ENCODE measurements at places on chromosomes 16 and 17.

DNA sequence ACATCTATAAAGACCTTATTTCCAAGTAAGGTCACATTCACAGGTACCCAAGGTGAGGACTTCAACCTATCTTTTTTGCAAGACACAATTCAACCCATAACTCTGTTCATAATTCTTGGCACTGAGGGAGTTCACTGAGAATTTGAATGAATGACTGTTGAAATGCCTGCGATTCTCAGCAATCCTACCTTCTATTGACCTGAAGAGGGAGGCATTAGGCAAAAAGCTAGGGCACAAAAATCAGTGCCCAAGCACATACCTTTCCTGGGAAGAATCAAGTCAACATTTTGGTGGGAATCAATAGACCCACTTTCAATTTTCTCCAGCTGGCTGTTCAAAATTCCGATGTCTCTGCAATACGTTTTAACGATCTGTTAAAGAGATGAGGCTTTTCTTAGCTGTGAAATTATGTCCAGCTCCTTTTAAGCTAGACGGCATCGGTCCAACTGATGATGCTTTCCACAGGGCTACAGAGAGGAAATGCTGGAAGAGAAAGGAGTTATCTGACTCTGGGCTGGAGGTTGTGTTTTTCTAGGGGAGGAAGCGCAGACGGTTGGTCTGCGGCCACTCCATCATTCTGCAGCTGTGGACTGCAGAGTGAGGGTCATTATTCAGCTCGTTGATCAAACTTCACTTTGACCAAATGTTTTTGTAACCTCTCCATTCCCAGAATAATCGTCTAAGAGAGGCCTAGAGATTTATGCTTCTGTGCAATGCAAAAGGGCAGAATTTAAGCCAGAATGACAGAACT, 25.2 kb downstream of the BCO1 start:
- DNase-seq: no peak

- DNase-seq: no peak
Observed at GRCh38 chr17:69060822-69061221, at the start of gene ABCA9. TSS of gene ABCA9 (minus strand) at chr17:69060927. CDS start at chr17:69051126, 9,801 bp downstream.

DNA sequence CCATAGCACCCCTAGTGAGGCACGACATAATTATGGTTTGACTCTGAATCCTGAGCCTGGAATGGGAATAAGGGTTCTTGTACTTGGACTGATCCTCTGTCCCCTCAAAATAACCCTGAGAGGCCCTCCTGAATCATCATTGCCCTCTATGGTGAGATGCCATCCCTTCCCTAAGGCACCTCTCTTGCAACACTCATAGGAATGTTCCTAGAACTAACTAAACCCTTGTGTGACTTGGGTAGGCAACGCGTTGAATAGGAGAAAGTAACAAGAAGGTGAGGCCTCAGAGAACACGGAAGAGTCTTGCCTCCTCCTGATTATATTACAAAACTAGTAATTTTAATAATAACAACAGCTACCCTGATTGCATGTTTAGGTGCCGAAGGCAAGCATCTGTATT, 189.1 kb upstream of the ANKFN1 start:
- no peak for DNase-seq

DNA sequence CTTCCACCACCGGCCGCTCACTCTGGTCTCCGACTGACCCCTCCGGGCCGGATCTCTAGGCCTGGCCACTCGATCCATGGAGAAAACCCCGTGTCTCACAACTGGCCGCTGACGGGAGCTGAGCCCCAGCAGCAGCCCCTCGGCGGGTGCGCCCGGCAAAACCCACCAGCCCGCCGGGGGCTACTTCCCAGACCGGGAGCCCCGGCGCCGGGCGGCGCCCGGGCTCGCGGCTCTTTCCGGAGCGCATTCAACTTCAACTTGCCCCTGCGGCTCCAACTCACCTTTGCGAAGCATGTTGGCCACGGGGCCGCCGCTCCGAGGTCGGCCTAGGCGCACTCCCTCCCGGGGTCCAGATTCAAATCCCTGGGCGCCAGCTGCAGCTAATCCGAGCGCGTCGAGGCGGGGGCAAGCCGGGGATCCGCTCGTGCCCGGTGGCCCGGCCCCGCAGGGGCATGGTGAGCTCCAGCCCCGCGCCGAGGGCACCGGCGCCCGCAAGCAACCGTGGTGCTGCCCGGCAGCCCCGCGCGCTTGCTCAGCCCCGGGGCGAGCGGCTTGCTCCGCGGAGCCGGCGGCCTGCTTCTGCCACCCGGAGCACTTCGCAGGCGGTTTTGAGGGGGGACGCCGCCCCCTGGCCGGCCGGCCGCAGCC, 438 bp downstream of the RTN4RL1 start:
- no peak for DNase-seq

GRCh38 chr17:16569358-16569712, 331 bp upstream of the ZNF287 start:
- DNase-seq: no peak

DNA sequence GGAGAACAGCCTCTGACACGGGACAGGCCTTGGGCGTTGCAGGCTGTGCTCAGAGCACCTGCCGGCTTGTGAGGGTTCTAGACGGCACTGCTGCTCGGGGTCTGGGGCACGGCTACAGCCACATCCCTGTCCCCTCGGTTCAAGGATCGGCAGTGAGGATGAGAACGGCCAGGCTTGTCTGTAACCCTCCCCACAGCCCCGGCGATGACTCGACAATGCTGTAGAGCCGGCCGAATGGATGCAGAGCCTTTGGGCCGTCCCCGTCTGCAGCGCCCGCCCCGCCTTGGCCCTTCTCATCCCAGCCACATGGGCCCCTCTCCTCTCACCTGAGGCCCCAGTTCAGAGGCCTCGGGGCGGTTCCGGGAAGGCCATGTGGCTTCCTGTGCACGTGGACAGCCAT, 49.0 kb upstream of the METRNL start:
- DNase-seq: no peak

GRCh38 chr16:11200592-11200991, 55.4 kb downstream of the SOCS1 start:
- no peak for DNase-seq

DNA sequence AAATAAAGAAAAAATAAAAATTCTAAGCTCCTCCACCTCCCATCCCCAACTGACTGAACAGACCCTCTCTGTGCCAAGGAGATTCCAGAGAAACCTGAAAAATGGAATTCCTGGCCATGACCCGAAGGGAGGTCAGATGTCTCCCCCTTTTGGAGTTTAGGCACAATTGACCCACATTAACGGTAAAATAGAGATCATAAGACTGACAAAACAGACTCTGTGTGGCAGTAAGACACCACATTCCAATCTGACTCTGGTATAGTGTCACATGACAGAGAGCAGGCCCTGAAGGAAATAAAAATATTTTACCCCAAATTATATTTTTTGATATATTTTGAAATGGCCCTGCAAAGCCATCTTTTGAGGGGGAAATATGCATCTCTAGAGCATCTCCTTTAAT, 115.1 kb upstream of the ZKSCAN2 start:
- DNase-seq: no peak

DNA sequence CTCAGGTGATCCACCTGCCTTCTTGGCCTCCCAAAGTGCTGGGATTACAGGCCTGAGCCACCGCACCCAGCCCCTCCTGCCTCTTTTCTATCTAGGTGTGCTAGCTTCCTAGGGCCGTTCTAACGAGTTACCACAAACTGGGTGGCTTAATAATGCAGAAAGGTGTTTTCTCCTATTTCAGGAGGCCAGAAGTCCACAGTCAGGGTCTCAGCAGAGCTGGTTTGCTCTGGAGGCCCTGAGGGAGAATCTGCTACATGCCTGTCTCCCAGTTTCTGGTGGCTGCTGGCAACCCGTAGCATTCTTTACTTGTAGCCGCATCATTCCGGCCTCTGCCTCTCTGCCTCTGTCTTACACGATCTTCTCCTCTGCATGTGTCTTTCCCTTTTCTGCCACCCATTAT, 89.2 kb downstream of the NTN1 start:
- no peak for DNase-seq

DNA sequence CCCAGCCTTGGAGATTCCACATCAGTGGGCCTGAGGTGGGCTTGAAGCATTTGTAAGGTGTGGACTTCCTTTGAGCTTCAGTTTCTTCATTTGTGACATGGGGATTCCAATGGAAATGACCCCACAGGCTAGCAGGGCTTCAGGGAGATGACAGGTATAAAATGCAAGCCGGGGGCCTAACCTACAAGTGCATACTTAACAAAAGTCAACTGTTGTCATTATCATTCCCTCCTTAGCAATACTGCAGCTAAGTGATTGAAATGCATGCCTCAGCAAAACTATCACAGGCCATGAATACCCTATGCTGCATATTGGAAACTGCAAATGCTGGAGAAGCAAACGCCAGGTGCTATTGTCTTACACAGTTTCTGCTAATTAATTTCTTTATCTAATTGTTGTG, 19.8 kb downstream of the CCL4 start:
- DNase-seq: no peak

DNA sequence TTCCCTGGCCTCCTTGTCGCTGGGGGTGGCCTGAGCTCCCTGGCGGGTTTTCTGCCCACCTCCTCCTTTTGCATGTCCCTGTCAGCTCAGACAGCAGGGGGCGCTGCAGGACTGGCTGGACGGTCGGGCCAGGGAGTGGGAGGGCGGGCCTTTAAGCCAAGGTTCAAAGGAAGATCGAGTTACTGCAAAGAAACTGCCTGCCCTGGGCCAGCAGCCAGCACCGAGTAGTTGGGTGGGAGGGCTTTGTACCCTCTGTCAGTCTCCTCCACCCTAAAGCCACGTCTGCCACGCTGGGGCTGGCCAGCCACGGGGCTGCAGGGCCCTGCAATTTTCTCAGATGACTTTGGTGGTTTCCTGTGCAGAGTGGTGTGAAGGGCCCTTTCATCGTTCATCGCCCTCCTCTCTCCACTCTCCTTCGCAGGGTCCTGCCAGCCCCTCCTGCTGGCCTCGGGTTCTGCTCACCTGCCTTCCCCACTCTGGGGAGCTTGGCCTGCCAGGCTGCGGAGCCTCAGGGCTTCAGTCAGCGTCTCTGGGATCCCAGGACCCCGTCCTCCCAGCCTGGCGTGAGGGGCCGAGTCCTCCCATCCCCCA, 12.3 kb downstream of the GPR142 start:
- peak; percentile 92 for DNase-seq

- peak; percentile 80 for DNase-seq
Observed at GRCh38 chr16:30535777-30536190, 1.1 kb upstream of the ZNF747 start.

- DNase-seq: no peak
Observed at GRCh38 chr16:22130528-22130927, 31.8 kb upstream of the SDR42E2 start.

DNA sequence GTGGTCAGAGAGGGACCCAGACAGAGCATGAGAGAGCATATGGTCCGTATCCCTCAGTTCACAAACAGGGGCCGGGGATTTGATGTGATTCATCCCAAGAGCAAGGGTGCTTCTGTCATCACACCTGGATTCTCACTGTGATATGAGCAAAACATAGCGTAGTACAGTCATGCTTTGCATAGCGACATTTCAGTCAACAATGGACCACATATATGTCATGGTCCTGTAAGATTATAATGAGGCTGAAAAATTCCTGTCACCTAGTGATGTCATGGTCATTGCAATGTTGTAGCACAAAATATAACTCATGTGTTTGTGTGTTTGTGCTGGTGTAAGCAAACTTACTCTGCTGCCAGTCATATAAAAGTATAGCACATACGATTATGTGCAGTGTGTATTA, 207.4 kb upstream of the CDH13 start:
- DNase-seq: no peak

DNA sequence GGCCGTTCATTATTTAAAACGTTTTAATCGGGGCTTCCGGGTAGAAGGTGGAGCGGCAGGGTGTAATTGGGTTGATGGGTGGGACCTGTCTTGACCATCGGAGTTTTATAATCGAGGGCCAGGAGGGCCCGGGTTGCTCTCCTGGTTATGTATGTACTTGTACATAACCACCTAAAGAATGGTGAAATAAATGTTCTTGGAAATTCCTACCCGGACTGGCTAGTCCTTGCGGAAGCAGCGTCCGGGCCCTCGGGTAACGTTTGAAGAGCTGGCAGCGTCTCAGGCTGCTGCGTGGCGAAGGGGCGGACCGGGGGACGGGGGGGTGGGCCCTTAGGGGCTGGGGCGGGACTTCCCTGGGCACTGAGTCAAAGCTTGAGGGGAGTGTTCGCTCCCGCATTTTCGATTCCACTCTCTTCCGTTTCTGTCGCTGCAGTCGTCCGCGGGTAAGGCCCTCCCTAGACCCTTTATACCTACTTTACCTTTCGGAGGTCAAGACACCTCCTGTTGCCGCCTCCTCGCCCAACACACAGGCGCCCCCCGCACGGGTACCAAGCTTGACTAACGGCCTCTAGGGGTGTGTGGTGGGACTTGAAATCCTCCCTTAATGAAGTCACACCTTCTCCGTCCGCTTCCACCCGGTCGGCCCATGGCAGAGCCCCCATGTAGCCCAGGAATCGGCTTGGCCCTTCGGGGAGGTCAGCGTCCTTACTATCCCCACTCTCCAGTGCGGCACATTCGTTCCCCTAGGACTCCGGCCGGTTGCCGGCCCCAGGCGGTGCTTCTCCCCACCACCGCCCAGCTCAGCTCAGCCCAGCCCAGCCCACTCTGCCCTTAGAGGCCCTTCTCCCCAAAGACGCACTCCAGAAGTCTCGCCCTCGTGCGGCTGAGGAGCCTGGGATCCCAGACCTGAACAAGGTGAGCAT, at the start of gene TMEM106A:
Gene TMEM106A (plus strand): TSS at position 396 of the 923 bp plus-strand sequence. CDS start 1,167 bp downstream, outside the sequence.
- peak; percentile 86 for DNase-seq

- DNase-seq: no peak
Observed at GRCh38 chr16:61320791-61321190, 715.4 kb downstream of the CDH8 start.

- no peak for DNase-seq
Observed at GRCh38 chr16:30356401-30357084, 1.4 kb upstream of the CD2BP2 start.
